ENCODE measurements at places on chromosomes 7 and 10.

DNA sequence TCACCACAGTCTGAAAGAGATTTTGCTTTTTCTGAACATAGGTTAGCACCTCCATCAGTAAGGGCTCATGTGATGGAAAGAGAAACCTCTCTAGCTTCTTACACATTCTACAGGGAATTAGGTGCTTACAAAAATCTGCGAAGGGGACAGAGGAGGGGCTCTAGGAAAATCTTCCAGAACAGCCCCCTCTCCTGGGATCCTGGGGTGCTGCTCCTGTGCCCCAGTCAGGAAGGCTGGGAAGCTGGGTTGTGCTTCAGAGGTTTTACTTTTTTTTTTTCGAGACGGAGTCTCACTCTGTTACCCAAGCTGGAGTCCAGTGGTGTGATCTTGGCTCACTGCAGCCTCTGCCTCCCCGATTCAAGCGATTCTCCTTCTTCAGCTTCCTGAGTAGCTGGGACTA lies 7.5 kb upstream of the FAM171A1 start:
- no peak for DNase-seq

GRCh38 chr7:26372249-26372648 lies 80.6 kb downstream of the SNX10 start:
- DNase-seq: no peak

DNA sequence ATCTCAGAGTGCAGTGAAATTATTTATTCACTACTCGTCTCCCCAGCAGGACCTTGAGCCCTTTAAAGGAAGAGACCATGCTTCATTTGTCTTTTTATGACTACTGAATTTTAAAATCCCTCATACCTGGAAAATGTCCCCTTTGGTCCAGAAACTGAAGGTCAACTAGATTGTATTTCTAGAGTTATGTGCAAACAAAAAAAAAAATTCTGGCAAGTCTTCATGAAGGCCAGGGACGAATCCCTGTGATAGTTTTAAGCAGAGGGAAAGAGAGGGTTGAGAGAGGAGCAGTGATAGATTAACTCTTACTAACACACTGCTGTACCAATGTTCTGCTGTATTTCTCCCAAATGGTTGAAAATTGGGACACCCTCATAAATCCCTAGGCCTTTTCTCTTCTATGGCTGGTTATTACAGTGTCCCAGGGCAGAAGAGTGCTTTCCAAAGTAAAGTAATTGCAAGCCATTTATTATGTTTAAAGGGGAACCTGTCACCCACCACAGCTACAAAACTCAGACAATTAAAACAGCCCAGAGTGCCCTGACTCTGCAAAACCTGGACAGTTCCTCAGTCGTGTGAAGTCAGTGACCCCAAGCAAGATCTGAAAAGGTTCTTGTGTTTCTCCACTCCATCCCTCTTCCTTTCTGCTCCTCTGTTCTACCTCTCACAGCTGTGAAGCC lies 182.8 kb upstream of the AOAH start:
- DNase-seq: no peak

- peak; percentile 47 for DNase-seq
Observed at GRCh38 chr10:130160775-130161174, 24.6 kb downstream of the GLRX3 start.

GRCh38 chr10:105540381-105540780 lies 899.3 kb downstream of the SORCS3 start:
- DNase-seq: no peak

- no peak for DNase-seq
Observed at GRCh38 chr7:107946881-107947280, 55.9 kb downstream of the DLD start.

DNA sequence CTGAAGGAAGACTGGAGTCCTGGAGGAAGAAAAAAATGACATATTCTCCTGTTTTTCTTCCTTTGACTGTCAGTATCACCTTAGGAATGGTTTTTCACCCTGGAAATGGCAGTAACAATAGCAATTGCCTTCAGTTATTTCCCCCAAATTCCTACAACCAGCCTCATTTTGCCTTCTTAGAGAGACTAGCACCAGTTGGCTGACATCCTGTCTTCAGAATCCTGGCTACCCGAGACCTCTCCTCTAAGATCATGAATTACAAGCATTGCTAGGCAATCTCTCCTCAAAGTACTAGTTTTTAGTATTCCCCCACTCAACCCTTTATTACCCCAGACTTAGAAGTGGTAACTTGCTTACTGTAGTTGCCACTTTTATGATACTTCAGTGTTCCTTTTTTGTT lies 53.4 kb downstream of the TAS2R16 start:
- DNase-seq: no peak

- no peak for DNase-seq
Observed at GRCh38 chr7:123208793-123209192, 9.0 kb upstream of the SLC13A1 start.

GRCh38 chr7:18788026-18788425 lies 292.5 kb downstream of the HDAC9 start:
- DNase-seq: no peak

DNA sequence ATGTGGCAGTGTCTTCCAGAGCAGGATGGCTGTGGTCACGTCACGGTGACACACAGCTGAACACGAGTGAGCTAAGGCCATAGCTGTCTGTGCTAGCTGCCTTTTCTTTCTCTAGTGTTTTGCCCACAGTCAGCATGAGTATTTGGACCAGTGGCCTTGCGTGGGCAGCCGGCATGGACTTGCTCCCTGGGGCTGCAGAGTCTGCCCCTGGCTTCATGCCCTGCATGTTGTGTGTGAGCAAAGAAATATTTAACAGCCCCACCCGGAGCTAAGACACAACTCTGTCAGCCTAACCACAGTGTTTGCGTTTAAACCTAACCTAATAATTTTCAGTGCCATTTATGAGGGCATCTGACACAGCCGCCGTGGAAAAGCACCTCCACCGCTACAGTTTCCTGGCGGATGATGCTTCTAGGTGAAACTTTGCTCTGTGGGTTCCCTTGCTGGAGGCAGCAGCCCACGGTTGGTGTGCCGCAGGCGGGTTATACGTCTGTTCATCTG lies 14.6 kb downstream of the CHST12 start:
- DNase-seq: peak; percentile 48

DNA sequence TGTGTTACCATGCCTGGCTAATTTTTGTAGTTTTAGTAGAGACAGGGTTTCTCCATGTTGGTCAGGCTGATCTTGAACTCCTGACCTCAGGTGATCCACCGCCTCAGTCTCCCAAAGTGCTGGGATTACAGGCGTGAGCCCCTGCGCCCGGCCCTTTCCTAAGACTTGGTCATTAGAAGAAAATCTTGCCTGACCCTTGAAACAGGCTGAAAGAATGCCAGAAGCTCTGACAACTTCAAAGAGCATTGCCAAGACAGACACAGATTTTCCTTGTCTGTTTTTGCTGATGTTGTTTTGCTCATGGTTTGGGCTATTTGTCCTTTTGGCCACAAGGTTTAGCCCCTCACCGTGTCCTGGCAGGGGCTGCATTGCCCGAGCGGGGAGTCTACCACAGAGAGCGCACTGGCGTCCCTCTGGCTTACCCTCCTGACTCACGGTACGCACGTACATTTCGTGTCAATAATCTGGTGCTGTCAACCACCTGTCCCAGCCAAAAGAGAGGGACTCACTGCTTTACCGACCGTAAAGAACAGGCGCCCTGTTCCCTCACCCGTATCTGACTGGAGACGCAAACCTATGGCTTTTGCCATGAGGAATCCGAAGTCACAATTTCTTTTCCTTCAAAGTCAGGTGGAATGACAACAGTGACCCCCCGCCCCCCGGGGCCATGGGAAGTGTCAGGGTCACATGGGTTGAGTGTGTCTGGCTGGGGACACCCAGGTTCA lies 10.1 kb upstream of the INPP5A start:
- no peak for DNase-seq

GRCh38 chr10:79382491-79382941 lies 35.2 kb downstream of the PPIF start:
- DNase-seq: no peak

DNA sequence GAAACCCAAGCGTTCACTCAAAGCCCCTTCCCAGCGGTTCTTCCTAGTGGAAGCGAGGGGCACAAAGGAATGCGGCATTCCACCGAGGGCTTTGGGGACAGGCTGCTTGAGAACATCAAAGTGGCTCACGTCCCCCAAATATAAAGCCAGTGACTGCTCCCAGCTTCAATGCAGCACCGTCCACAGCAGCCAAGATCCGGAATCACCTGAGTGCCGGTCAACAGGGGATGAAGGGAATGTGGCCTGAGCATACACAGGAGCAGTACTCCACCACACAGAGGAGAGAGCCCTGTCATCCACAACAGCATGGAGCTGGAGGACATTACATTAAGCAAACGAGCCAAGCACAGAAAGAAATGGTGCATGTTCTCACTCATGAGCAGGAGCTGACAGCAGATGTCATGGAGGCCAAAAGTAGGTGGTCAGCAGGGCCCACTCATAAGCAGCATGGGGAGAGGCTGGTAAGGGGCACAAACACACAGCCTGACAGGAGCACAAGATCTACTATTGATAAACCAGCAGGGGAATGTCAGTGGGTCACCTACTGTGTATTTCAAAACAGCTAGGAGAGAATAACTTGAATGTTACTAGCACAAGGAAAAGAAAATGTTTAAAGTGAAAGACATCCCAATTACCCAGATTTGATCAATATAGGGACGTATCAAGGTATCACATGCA lies 79.5 kb downstream of the DIP2C start:
- no peak for DNase-seq

DNA sequence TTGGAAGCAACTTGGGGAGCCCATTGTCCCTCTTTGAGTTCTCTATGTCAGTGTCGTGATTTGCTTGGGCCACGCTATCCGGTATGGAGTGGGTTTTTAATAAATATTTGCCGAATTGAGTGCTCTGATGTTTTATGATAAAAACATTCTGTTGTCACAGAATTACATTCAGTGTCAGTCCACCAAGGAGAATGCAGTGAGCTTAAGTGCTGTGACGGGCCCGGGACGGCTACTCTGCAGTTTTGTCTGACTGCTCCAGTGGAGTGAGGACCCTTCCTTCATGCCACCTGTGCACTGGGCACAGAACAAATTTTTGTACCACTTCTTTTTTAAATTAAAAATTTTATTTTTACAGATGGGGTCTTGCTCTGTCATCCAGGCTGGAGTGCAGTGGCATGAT lies 76.0 kb downstream of the CARD11 start:
- no peak for DNase-seq

DNA sequence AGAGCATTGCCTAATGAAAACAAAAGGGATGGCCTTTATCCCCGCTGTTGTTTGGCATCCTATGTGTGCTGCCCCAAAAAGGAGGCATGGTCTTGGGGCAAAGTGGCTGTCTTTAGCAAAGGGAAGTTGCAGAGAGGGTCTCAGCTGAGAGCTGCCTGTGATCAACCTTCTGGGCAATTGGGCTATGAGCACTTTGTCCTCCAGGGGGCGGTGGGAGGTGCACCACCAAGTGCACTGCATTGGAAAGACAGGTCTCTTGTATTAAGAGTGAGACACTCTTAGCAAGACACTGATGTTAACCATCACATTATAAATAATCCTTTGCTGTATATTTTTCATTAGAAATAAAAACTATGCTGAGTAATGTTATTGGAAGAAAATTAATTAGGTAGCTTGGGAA lies 314.8 kb downstream of the POM121L12 start:
- DNase-seq: no peak

DNA sequence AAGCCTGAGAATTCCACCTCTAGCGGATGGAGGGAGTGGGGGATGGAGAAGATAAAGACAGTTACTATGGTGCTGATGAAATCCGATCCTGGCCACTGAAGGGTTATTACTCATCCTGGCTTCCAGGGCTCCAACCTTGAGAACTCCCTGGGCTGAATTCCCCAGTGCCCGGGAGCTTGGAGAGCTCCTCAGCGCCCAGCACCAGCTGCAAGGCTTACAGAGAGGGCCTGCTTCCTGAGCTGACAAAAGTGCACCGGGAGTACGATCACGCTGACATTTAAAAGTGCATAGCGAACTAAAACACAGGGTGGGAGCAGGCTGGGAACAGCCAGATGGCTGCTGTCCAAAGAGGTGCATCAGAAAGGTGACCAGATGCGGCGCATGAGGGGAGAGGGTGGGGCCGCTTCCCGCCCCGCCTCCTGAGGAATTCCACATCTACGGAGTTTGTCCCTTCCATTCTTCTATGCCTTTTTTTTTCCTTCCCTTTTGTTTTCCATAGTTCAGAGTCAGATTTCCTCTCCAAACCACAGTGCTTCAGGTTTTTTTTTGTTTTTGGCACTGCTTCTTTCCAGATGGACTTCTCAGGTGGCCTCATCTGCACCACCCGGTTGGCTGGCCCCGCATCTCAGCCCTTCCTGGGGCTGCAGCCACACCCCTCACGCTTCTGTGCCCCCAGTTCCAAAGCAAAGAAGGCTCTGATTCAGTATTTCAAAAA lies 62.4 kb upstream of the MKRN1 start:
- DNase-seq: no peak

Measured in activated CD4-positive, alpha-beta T cell treated with anti-CD3 and anti-CD28 coated beads, Interleukin-2, amount 10 ng/mL, durations not matched to agents 7 days and 5 days (primary cell).